ENCODE measurements at places on chromosomes 5 and 9. TPM values are rescaled to one million over a fixed set of nuclear protein-coding genes. Genes with fewer than 3 reads are reported as not detected.

The PCDHAC1 gene
- total RNA-seq = not detected

GRCh38 chr9:113682297-113682771 is 193.8 kb upstream of the ZNF618 start:
- no peak overlapping the region for H3K27ac ChIP-seq
- H3K27me3 ChIP-seq = peaks cover 65% of the 10 kb centered on the region
- no peaks in the 10 kb centered on the region for H3K36me3 ChIP-seq
- H3K4me3 ChIP-seq = no peak overlapping the region
- peak; percentile 55 for DNase-seq
- H3K4me1 ChIP-seq = peaks cover 2% of the 10 kb centered on the region

- peaks cover 8% of the 10 kb centered on the region for H3K36me3 ChIP-seq
- DNase-seq = no peak
- peak overlapping the region; percentile 16 for H3K4me3 ChIP-seq
- no peaks in the 10 kb centered on the region for H3K27me3 ChIP-seq
- peak overlapping the region; percentile 92 for H3K27ac ChIP-seq
Observed at GRCh38 chr9:129486756-129487657, 133.9 kb downstream of the C9orf50 start.

The LRRC70 gene
- 0.42 TPM for total RNA-seq

The OGN gene
- not detected for total RNA-seq

DNA sequence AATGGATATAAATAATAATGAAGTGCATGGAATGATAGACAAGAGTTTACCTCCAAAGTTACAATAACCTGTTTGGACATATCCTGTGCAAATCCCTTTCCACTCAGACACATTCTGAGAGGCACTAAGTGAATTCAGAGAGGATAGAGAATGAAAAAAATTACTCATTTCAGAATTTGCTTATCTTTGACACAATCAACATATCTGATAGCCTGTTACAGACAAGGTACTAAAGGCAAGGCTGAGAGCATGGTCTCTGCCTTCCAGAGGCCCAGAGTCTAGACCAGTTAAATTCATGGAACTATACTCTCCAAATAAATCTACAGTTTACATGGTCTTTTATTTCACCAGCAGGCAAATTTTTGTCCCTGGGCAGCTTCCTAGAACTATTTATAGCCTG is 371.8 kb upstream of the PTGER4 start:
- H3K4me3 ChIP-seq = no peak overlapping the region
- DNase-seq = no peak
- no peak overlapping the region for H3K27ac ChIP-seq
- no peaks in the 10 kb centered on the region for H3K27me3 ChIP-seq

DNA sequence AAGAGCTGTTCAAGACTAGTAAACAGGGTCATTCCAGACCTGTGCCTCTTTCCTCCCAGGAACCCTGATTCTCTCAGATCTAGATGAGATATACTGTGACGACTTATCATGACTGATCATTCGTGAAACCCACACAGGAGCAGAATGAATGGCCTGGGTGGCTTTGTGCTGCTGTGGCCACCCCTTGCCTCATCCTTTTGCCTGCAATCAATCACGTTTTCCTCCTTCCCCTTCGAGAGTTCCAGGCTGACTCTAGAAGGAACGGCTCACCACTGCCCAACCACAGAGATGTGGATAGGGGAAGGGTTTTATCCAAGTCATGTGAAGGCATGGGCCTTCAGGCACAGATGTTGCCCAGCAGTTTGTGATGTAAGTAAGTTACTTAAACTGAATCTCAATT is 5.8 kb downstream of the ANXA6 start:
- peaks cover 76% of the 10 kb centered on the region for H3K4me1 ChIP-seq
- DNase-seq = peak; percentile 86
- peaks cover 60% of the 10 kb centered on the region for H3K36me3 ChIP-seq
- peak overlapping the region; percentile 89 for H3K27ac ChIP-seq
- peak overlapping the region; percentile 62 for H3K4me3 ChIP-seq

GRCh38 chr9:4891674-4892073 is 93.4 kb upstream of the JAK2 start:
- H3K4me3 ChIP-seq = no peak overlapping the region
- H3K4me1 ChIP-seq = peaks cover 9% of the 10 kb centered on the region
- no peak overlapping the region for H3K27ac ChIP-seq
- H3K36me3 ChIP-seq = peaks cover 3% of the 10 kb centered on the region
- no peak for DNase-seq

The HTR1A gene
- not detected for total RNA-seq

GRCh38 chr5:54885636-54886035 is 99.8 kb downstream of the ESM1 start:
- no peaks in the 10 kb centered on the region for H3K36me3 ChIP-seq
- H3K27ac ChIP-seq = no peak overlapping the region
- H3K4me3 ChIP-seq = no peak overlapping the region
